ENCODE measurements at places on chromosomes 3 and 15.

- no peak for DNase-seq
Measured at GRCh38 chr3:137163241-137163871, 205.6 kb downstream of the IL20RB start.

DNA sequence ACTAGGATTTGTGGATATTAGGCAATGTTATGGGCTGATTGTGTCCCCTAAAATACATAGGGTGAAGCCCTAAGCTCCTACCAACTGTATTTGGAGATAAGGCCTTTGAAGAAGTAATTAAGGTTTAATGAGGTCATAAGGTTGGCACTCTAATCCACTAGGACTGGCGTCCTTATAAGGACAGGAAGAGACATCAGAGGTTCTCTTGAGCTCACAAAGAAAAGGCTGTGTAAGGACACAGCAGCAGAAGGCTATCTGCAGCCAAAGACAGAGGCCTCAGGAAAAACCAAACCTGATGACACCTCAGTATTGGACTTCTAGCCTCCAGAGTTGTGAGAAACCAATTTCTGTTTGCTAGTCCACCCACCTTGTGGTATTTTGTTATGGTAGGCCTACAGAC lies 416.7 kb downstream of the ZBTB20 start:
- no peak for DNase-seq

DNA sequence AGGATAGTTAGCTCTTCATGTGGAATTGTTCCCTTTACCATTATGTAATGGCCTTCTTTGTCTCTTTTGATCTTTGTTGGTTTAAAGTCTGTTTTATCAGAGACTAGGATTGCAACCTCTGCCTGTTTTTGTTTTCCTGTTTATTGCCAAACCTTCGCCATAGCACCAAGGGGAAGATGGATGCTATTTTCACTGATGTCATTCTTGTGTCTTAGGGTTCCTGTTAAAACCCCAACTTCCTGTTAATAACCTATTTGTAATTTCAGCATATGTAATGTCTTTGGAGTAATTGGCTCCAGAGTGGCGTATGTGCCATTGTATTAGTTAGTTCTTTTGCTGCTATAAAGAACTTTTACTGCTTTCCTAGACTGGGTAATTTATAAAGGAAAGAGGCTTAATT lies 10.8 kb downstream of the SAMMSON start:
- no peak for DNase-seq

GRCh38 chr3:173943264-173943663 lies 545.7 kb downstream of the NLGN1 start:
- DNase-seq = no peak

- no peak for DNase-seq
Measured at GRCh38 chr3:106263546-106263945, 394.7 kb upstream of the CBLB start.

- no peak for DNase-seq
Measured at GRCh38 chr15:66126031-66126441, 127.5 kb downstream of the MEGF11 start.

DNA sequence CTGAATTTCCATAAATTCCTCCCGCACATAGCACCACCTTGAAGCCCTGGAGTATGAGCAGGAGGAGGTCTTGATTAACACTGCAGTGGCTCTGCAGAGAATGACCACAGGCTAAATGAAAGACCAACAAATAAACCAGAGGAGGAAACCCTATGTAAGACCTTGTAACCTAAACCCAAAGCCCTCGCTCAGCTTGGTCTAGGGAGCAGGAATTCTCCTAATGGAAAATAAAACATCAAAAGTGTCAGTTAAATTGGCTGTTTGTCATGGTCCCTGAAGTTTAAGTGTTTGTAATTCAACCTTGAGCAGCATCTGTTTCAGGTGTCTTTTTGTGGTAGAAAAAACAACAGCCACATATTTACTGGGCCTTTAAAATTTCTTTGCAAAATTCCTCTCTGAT lies 9.2 kb upstream of the UBE2Q2 start:
- DNase-seq = no peak

DNA sequence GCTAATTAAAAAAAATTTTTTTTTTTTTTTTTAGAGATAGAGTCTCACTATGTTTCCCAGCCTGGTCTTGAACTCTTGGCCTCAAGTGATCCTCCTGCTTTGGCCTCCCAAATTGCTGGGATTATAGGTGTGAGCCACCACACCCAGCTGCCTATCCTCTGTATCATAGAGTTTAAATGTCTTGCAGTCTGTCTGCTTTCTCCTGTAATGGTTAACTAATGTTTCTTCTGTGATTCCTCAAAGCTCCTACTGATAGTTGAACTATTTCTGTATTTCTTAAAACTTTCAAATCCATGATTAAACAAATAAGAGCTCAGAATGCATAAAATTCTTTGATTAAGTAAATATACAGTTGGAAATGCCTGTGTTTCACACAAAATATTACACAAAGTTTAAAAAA lies 115.4 kb upstream of the TPM1 start:
- DNase-seq = no peak

- peak; percentile 75 for DNase-seq
Measured at GRCh38 chr3:115784739-115785536, 161.6 kb downstream of the GAP43 start.

GRCh38 chr15:75578948-75579920 lies at the start of gene PTPN9:
Gene PTPN9 (minus strand): TSS chr15:75579315. CDS start chr15:75578776, 539 bp downstream.
- peak; percentile 81 for DNase-seq

DNA sequence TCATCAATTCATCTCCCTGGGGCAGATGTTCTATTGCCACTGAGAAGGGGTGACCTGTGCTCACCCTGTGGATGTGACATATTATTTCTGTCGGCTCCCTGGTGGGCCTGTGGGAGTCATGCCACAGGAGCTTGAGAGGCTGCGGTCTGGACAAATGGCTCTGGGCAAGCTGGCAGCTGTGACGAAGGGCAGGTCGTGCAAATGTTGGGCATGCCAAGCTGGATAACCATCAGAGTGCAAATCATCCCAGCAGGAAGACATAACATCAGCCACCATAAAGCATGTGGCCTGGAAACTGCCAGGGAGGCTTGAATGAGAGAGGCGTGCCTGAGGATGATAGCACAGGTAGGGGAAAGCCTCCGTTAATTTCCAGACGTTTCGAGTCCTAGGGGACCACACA lies 45.3 kb upstream of the FAM3D start:
- no peak for DNase-seq

GRCh38 chr3:34301313-34301712 lies 502.9 kb downstream of the PDCD6IP start:
- no peak for DNase-seq

GRCh38 chr3:8632402-8633237 lies 12.0 kb downstream of the SSUH2 start:
- no peak for DNase-seq

DNA sequence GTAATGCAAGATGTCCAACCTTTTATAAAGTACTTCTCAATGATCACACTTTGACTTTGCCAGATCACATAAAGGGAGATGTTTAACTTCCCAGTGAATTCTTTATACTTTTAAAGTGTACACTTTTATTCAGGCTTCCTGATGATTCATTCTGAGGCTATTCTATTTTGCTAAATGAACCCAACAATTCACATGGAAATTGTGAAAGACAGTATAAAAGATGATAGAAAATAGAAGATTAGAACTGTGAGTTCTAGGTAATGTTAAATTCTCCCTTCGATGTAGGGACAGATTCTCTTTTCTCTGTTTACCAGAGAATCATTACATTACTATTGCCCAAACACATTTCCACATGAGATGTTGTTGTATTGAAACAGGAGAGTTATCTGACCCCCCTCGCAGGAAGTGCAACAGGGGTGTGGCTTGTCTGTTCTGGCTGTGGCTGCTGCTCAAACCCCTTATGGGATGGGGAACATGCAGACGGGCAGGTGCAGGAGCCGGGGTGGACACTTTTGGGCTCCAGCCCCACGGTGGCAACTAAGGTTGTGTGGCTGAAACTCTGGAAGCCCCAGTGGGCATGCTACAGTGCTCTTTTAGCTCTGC lies 131.3 kb upstream of the LRTM1 start:
- DNase-seq = peak; percentile 15

DNA sequence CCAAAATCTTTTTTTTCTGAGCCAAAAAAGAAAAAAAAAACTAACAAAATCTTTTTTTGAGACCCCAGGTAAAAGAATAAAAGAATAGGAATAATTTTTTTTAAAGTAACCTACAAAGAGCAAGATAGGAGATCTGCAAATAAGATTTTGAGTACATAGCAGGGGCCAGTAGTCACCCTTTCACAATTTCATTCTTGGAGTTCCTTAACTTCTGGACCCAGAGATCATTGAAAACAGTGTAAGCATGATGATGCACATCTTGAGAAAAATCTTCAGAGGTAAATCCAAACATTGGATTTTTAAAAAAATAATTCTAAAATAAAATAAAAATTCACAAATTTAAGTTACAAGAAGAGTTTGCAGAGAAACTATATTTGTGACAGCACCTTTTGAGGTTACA lies 18.8 kb downstream of the TFRC start:
- DNase-seq = peak; percentile 53

GRCh38 chr3:9196020-9196419 lies 53.4 kb downstream of the SRGAP3 start:
- DNase-seq = no peak

DNA sequence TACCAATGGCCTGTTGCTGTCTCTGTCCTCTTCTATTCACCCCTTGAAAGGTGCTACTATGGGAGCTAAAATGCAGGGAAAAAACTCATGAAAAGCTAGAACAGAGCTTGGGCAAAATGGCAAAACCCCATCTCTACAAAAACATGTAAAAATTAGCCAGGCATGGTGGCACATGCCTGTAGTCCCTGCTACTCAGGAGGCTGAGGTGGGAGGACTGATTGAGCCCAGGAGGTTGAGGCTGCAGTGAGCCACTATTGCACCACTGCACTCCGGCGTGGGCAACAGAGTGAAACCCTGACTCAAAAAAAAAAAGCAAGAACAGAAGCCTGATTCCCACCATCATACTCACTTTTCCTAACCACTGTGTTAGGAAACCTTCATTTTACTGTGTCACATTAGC lies 1.9 kb downstream of the MAP4 start:
- DNase-seq = no peak

GRCh38 chr3:165522386-165522785 lies 314.8 kb downstream of the BCHE start:
- no peak for DNase-seq

GRCh38 chr3:45606991-45607712 lies 12.6 kb downstream of the LIMD1 start:
- peak; percentile 30 for DNase-seq

GRCh38 chr3:14568269-14568668 lies 28.1 kb upstream of the GRIP2 start:
- no peak for DNase-seq

- DNase-seq = no peak
Measured at GRCh38 chr3:131796111-131796510, 238.7 kb downstream of the CPNE4 start.

- no peak for DNase-seq
Measured at GRCh38 chr3:64221571-64222257, 3.6 kb downstream of the PRICKLE2 start.

GRCh38 chr3:127166501-127167065 lies 26.3 kb upstream of the PRR23E start:
- DNase-seq = no peak

- DNase-seq = no peak
Measured at GRCh38 chr3:123667784-123668183, 82.9 kb upstream of the HACD2 start.

GRCh38 chr15:48695088-48695826 lies 49.7 kb upstream of the FBN1 start:
- DNase-seq = peak; percentile 98

GRCh38 chr15:38631119-38632075 lies 66.8 kb upstream of the RASGRP1 start:
- no peak for DNase-seq

- DNase-seq = peak; percentile 82
Measured at GRCh38 chr3:44682182-44682896, 30.1 kb upstream of the ZNF502 start.

DNA sequence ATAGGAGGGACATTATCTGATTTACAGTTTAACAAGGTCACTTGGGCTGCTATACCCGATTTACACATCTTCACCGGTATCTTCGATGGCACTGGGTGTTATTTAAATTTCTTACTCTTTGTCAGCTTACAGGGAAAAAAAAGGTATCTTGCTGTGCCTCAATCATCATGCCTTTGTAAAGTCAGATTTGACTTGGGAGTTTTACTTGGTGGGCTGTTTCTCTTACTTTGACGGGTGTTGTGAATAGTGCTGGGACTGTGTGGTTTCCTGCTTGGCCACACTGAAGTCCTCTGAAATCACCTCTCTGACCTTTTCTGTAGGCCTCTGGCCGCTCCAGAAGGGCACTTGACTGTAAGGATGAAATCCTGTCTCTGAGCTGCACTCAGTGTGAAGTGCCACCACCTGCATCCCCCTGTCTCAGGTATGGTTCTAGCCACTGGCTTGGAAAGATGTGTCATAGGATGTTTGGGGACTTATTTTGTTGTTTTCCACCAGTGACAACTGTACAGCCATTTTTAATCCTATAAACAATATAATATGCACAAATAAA lies 3.1 kb upstream of the SLC24A1 start:
- no peak for DNase-seq

GRCh38 chr3:165642761-165643420 lies 194.3 kb downstream of the BCHE start:
- peak; percentile 96 for DNase-seq

DNA sequence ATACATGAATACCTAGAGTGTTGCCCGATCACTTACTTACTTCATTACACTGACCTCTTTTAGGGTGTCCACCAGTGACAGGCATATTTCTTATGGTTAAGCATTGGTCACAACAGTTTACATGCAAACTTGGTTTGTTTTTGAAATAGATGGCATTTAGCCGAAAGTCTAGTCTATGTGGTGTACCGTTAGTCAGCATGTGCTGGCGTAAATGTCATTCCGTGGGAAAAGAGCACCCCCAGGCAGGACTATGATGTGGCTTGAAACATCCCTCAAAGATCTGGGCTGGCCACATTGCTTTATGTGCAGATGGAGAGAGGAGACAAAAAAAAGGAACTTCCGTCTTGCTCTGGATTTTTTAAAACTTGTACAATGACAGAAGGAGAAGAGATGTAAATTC lies 357.0 kb upstream of the ICE2 start:
- DNase-seq = peak; percentile 36

DNA sequence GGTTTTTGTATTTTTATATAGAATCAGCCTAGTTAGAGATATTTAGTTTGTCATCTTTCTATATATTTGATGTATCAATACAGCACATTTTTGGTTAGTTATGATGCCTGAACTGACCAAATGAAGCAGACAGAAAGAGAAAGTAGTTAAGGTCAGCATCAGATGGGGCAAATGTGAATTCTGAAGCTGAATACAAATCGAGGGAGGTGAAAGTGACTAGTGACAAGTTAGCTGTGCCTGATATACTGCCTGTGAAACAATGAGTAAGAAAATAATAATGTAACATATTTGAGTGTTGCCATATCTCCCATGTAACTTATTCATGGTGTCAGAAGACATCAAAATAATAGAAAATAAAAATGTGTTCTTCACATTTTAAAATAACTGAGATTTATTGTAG lies 680.3 kb upstream of the SEMA6D start:
- no peak for DNase-seq

GRCh38 chr3:73315706-73316105 lies 254.2 kb downstream of the EBLN2 start:
- DNase-seq = no peak

- no peak for DNase-seq
Measured at GRCh38 chr3:186653080-186653707, 12.6 kb upstream of the HRG start.

All from fibroblast of lung (primary cell).